ENCODE measurements at places on chromosomes 6 and 20.

DNA sequence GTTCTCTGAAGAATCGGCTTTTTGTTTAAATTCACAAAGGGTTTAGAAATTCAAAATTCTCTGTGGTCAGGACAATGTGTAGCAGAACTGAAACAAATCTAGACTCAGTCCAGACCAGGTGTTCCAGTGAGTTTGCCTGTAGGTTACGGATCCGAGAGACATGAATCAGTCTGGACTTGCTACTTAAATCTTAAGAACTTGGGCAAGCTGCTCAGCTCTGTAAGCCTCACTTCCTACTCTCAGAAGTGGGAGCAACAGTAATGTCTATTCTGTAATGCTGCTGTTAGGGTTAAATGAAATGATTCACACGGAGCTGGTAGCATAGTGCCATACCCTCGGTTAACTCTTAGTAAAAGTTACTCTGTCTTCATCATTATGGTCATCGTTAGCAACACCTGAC is 37.7 kb downstream of the HECA start:
- H3K4me3 ChIP-seq, result no peak overlapping the region
- H3K4me1 ChIP-seq, result peaks cover 3% of the 10 kb centered on the region
- H3K27me3 ChIP-seq, result no peaks in the 10 kb centered on the region

DNA sequence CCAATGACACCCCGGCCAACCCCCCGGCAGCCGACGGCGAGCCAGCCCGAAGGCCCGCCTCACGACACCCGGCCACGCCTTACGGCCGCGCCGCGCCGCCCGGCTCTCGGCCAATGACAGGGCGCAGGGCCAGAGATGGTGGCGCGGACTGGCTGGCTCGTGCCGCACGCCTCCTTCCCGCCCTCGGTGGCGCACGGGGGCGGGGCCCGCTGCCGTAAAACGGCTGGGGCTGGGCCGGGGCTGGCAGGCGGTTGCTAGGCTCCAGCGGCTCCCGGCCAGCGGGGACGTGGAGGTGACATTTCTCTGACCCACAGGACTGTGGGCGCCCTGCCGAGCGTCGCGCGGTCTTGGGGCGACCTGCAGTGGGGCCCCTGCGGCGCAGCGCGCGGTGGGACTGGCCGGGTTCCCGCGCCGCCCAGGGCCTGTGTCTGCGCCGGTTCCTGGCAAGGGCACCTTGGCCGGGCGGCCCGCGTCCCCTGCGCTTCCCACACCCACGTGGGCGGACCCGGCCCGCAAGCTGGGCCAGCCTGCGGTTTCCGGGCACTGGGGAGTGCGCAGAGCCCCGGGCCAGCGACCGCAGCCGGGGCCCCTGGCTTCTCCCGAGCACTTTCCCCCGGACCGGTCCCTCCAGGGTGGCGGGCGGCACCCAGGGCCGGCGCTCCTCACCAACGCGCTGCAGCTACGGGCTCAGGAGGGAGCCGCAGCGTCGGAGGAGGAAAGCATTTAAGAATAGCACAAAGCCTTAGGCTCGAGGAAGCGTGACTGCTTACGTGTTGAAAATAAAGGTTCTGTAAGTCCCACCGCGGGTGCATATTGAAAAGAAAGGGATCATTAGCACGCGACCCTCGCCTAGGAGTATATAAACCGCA is at the start of gene MPC1:
MPC1 (minus strand) TSS at position 8 of the 869 bp plus-strand sequence. CDS start 64 bp downstream, outside the sequence.
- H3K27ac ChIP-seq, result peak within 1 kb of the TSS; percentile 34
- no peaks in the 10 kb centered on the region for H3K4me1 ChIP-seq
- peak within 1 kb of the TSS; percentile 90 for H3K4me3 ChIP-seq

DNA sequence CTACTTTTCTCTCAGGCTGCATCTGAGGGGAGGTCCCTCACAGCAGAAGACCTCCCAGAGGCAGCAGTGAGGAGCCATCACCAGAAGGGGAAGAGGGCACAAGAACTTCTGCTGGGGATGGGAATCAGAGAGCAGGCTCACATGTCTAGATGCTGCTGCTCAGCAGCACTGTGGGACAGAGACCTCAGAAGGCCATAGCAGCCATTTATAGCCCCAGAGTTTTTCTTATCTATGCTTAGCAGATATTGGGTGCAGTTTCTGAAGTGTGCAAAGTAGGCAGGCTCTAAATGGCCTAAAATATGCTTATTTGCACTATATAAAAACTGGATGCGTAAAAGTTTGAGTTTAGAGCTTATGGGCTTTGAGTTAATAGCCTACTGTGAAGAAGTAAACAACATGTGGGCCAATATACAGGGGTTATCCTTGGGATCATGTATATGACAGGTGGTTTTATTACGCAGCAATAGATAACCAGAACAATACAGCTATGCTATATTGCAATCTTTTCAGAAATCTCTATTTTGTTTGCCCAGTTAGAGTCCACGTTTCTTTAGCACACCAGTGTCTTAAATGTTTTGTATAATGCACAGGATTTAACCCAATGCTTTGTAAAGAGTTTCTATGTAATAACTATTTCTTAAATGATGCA is 60.2 kb upstream of the TMEM244 start:
- H3K4me1 ChIP-seq, result no peaks in the 10 kb centered on the region
- no peaks in the 10 kb centered on the region for H3K36me3 ChIP-seq
- DNase-seq, result no peak
- H3K27ac ChIP-seq, result no peak overlapping the region

GRCh38 chr20:59005523-59006166 is 1.4 kb downstream of the CTSZ start:
- H3K27ac ChIP-seq, result no peak overlapping the region
- peak overlapping the region; percentile 60 for H3K4me3 ChIP-seq
- no peaks in the 10 kb centered on the region for H3K36me3 ChIP-seq
- no peaks in the 10 kb centered on the region for H3K27me3 ChIP-seq

- no peaks in the 10 kb centered on the region for H3K27me3 ChIP-seq
Measured at GRCh38 chr20:34515484-34516246, 557 bp upstream of the DYNLRB1 start.

- peaks cover 23% of the 10 kb centered on the region for H3K36me3 ChIP-seq
- DNase-seq, result no peak
- no peaks in the 10 kb centered on the region for H3K4me1 ChIP-seq
- H3K27ac ChIP-seq, result no peak overlapping the region
- H3K27me3 ChIP-seq, result no peaks in the 10 kb centered on the region
- peak overlapping the region; percentile 93 for H3K4me3 ChIP-seq
Measured at GRCh38 chr6:119079283-119079809, 882 bp upstream of the FAM184A start.

DNA sequence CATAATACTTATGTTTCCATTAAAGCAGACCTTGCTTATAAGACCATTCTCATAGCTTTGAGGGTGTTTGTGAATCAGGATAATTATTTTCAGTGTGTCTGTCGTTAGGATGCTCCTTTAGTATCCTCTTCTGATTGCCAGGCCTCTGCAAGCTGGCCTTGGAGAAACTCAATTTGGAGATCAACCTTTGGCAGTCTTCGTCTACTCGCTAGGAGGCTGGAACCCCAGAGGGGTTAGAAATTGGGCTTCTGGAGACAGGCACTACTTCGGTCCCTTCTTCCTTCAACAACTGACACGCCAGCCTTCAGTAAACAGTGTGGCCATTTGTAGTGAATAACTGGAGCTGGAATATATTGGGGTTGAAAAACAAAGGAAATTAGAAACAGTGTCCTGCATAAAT is 100.8 kb upstream of the CITED2 start:
- no peak for DNase-seq
- no peak overlapping the region for H3K4me3 ChIP-seq
- peaks cover 13% of the 10 kb centered on the region for H3K4me1 ChIP-seq
- H3K27ac ChIP-seq, result no peak overlapping the region
- no peaks in the 10 kb centered on the region for H3K36me3 ChIP-seq

DNA sequence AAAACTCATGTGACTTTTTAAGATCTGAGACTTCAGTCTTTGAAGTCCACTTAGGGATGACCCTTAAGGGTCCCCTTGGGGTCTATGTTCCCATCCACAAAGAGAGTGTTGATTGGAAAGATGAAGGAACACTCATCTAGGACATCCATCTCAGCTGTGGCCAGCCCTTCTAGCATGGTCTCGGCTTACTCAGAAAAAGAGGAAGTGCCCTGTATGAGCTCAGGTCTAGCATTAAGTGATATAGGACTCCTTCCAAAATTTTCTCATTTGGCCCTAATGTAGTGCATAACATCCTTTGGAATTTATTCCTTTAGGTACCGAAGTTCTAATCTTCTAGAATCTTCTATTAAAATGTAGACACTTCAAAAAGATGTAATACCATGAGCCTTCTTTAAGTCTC is 77.4 kb downstream of the NDUFAF5 start:
- no peak overlapping the region for H3K4me3 ChIP-seq
- no peak for DNase-seq
- H3K27me3 ChIP-seq, result no peaks in the 10 kb centered on the region
- no peaks in the 10 kb centered on the region for H3K4me1 ChIP-seq
- no peaks in the 10 kb centered on the region for H3K36me3 ChIP-seq

DNA sequence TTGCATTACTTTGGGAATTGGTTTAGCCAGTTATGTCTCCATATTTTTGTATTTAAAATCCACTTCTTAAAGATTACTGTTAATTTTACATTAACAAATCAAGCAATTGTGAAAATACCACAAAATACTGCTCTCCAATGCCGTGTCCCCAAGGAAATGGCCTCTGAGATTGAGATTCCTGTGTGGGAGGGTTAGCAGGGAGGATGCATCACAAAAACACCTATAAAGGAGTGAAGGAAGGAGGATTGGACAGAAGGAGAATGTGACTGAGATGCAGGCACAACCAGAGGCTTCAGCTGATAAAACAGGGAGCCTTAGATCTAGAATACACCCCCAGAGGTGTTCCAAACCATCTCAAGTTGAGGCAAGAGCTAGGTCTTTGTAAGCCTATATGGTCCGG is 34.2 kb upstream of the NKAIN2 start:
- DNase-seq, result no peak
- H3K27ac ChIP-seq, result peak overlapping the region; percentile 78
- H3K4me3 ChIP-seq, result no peak overlapping the region
- peaks cover 6% of the 10 kb centered on the region for H3K36me3 ChIP-seq

DNA sequence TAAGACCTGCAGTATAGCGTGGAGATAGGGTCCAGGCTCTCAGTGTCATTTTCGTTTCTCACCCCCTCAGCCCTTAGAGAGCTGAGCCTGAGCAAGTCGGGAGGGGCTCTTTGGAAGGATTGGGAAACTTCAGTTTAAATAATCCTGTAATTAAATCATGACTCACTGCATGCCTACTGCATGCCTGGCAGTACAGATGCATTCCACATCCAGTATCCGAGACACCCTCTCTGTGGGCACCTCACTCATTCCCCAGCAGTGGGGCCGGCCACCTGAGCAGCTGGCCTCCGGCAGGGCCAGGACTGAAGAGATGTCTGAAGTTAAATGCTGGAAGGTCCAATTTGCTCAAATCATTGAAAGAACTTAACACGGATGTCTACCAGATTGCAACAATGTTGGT is 316.6 kb downstream of the THBS2 start:
- peaks cover 14% of the 10 kb centered on the region for H3K36me3 ChIP-seq
- no peaks in the 10 kb centered on the region for H3K27me3 ChIP-seq
- H3K4me1 ChIP-seq, result no peaks in the 10 kb centered on the region

DNA sequence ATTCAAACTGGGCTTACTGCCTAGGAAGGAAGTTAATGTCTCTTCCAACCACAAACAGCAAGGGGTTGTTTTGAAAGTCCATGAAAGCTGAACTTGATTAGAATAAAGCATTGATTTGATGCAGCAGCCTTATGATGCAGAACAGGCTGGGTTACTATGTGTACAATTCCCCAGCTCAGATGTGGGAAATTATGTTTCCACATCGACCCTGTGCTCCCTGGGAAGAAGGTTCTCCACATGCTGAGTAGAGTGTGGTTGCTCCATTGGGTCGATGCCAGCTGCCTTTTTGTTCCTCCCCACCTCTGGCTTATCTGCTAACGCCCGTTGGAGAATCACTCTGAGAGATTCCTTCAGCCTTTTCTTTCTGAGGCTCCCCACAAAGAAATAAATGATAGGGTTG is 1.2 kb downstream of the MAS1L start:
- no peaks in the 10 kb centered on the region for H3K27me3 ChIP-seq
- no peak for DNase-seq
- no peaks in the 10 kb centered on the region for H3K4me1 ChIP-seq
- no peak overlapping the region for H3K4me3 ChIP-seq
- no peak overlapping the region for H3K27ac ChIP-seq

DNA sequence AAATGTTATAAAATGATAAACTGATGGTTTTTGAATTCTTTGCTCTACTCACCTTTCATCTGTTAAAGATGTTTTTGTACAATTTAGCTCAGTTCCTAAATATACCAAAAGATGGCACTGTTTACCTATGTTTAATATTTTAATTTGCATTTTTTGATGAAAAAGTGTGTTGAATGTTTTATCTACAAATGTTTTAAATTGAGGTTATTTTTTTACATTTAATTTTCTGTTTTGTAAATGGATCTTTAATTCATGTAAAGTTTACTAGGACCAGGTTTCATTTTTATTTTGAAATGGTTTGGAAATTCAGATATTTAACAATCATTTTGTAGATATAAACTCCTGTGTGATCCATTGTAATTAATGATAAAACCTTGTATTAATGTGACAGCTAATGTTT is 30.0 kb downstream of the CDKAL1 start:
- DNase-seq, result no peak
- peaks cover under 1% of the 10 kb centered on the region for H3K4me1 ChIP-seq
- no peak overlapping the region for H3K27ac ChIP-seq
- H3K27me3 ChIP-seq, result no peaks in the 10 kb centered on the region
- H3K4me3 ChIP-seq, result no peak overlapping the region

- DNase-seq, result no peak
- H3K4me3 ChIP-seq, result no peak overlapping the region
- H3K27me3 ChIP-seq, result no peaks in the 10 kb centered on the region
- no peaks in the 10 kb centered on the region for H3K36me3 ChIP-seq
Measured at GRCh38 chr6:123515715-123516114, 121.0 kb downstream of the TRDN start.

DNA sequence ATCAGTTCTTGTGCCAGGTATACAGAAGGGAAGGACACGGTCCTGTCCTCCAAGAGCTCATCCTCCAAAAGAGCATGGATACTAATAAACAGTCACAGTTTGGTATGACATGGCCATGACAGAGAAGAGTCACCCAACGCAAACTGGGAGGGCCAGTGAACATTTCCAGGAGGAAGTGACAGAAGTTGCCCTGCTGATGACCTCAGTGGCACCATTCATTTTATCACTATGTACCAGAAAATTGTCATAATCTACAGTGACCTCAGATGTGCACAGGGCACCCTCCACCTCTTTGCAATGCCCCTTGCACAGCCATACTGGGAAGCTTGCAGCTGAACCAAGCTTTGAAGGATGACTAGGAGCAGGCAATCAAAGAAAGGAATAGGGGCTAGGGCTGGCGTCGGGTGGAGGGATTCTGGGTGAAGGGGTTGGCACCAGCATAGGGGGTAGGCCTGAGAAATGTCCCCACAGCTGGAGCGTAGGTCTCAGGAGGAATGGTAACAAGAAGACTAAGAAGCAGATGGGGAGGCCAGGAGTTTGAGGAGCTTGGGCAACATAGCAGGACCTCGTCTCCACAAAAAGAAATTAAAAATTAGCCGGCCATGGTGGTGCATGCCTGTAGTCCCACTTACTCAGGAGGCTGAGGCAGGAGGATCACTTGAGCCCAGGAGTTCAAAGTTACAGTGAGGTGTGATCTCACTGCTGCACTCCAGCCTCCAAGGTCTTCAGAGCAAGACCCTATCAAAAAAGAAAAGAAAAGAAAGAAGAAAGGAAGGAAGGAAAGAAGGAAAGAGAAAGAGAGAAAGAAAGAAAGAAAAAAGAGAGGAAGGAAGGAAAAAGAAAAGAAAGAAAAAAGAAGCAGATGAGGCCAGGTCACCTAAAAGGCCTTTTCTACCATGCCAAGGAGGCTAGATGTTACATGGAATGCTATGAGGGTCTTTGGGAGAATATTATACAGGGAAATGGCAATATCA is 65.3 kb upstream of the SNX9 start:
- H3K4me3 ChIP-seq, result no peak overlapping the region
- no peak overlapping the region for H3K27ac ChIP-seq
- H3K36me3 ChIP-seq, result peaks cover 3% of the 10 kb centered on the region
- DNase-seq, result no peak
- H3K27me3 ChIP-seq, result no peaks in the 10 kb centered on the region

GRCh38 chr20:61662968-61663331 is 402.7 kb downstream of the TAF4 start:
- no peaks in the 10 kb centered on the region for H3K4me1 ChIP-seq
- H3K27ac ChIP-seq, result no peak overlapping the region
- H3K36me3 ChIP-seq, result no peaks in the 10 kb centered on the region
- DNase-seq, result no peak

All from H9 (cell line).